Ammon's horn (tissue), 1 donor: ENCODE measurements at places on chromosomes 7 and 10.

GRCh38 chr7:91787931-91788330 lies 92.6 kb downstream of the MTERF1 start:
- peak; percentile 32 for DNase-seq

DNA sequence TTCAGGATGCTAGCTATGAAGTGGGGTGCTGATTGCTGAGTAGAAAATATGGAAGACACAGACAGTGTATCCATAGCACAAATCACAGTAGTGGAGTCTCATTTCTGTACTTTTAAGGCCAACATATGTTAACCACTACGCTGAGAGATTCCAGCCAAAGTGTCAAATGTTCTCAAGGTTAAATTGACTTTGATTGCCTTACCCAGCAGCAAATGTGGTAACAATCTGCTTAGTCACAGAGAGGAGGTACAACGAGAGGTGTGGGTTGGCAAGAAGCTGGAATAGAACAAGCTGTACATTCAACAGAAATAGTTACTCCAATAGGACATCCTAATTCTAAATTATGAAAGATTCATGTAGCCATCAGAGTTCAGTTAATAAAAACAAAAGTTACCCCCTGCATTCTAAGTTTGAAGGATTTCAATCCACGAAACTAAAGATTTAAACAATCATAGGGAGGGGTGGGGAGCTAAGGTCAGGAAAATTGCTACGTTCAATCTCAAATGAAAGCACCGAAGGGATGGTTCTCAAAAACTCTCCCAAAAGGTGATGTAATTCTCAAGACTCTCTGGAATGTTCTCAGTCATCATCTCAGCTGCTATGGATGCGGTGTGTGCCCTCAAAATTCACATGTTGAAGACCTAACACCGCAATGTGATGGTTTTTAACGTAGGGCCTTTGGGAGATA lies 137.0 kb downstream of the ETV1 start:
- DNase-seq, result no peak

DNA sequence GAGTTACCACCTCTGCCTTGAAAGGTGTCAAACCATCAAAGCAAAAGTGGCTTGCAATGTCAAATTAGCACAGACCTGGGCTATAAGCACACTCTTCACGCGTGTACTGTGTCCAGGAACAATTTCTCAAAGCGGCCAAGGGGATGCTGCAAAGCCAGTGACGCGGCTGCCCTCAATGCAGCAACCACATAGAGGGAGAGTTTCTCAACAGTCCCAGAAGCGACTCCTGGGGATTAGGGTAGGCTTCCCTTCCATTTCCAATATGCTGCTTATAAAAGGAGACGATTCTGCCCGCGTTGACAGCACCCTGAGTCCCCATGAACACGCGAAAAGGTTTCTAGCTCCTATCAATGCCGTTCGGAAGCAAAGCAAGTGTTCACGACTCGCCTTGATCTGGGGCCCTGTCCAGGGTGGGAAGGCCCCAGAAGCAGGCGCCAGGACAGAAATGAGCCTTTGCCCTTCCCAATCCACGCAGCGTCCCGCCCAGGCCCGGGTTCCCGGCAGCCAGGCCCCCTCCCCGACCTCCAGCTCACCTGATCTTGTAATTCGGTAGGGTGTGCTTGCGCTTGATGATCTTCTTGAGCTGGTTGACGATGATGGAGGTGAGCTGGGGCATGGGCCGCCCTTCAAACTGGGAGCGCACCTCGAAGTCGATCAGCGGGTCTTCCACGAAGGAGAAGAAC lies 1.3 kb downstream of the PDZD8 start:
- peak; percentile 71 for DNase-seq

GRCh38 chr10:94107191-94107590 lies 113.5 kb downstream of the PLCE1 start:
- no peak for DNase-seq

DNA sequence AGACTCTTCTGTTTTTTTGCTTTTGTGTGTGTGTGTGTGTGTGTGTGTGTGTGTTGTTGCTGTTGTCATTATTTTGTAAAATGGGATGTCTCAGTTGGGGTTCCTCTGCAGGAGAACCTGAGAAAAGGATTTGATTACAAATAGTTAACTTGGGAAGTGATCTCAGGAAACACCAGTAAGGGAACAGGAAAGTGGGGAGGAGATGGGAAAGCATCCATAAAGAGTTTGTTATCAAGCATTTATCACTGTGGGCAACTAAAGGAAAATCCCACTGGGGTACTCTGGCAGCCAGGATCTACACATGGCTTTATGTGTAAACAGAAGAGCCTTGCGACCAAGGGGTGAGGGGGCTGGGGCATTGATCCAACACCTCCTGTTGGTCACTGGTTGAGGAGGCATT lies 485.4 kb downstream of the KCNMA1 start:
- DNase-seq, result no peak

- DNase-seq, result no peak
Measured at GRCh38 chr7:150507947-150508602, 6.6 kb upstream of the GIMAP7 start.

- no peak for DNase-seq
Measured at GRCh38 chr10:75951627-75952026, 520.2 kb downstream of the LRMDA start.

DNA sequence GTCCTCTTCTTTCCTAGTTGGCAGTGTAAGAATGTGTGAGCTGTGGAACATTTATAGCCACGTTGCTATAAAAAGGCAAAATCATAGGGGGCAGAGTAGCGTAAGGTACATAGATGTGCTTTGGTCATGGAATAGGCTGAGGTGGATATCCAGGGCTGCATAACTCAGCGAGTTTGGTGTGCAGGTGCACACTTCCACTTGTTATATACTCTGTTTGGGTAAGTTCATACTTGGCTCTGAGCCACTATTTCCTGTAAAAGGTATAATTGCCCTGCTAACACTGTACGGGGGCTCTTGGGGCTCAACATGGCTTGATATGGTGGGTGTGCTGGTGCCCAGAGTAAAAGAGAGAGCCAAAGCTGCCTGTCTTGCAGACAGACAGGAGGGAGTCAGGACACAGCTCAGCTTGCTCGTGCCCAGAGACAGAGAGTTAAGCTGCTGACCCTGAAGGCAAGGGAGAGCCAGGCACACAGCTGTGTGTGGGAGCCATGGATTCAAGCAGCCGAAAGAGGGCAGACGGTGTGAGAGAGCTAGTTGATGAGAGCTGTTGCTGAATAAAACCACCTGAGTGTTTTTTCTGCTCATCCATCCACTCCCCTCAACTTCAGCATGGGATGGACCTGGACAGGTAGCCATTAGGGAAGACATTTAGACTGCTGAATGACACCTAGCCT lies 126.7 kb downstream of the DKK1 start:
- no peak for DNase-seq

- DNase-seq, result peak; percentile 30
Measured at GRCh38 chr7:133784486-133785001, 342.6 kb upstream of the LRGUK start.

DNA sequence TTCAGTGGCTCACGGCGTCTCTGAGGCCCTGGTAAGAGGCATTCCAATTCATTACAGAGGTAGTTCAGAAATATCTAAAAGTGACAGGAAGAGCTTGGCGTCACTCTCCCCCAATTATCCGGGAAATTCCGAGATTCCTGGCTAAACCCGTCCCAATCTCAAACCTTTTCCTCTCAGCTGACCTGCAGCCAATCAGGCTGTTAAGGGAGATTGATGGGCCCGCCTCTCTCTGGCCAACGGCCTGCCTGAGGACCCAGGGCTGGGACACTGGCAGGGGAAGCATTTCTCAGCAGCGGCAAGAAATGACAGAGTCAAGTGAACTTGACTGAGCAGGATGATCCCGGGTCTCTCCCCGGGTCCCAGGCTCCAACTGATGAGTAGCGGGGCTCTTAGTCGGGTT lies 72.3 kb downstream of the EBF3 start:
- DNase-seq, result no peak

DNA sequence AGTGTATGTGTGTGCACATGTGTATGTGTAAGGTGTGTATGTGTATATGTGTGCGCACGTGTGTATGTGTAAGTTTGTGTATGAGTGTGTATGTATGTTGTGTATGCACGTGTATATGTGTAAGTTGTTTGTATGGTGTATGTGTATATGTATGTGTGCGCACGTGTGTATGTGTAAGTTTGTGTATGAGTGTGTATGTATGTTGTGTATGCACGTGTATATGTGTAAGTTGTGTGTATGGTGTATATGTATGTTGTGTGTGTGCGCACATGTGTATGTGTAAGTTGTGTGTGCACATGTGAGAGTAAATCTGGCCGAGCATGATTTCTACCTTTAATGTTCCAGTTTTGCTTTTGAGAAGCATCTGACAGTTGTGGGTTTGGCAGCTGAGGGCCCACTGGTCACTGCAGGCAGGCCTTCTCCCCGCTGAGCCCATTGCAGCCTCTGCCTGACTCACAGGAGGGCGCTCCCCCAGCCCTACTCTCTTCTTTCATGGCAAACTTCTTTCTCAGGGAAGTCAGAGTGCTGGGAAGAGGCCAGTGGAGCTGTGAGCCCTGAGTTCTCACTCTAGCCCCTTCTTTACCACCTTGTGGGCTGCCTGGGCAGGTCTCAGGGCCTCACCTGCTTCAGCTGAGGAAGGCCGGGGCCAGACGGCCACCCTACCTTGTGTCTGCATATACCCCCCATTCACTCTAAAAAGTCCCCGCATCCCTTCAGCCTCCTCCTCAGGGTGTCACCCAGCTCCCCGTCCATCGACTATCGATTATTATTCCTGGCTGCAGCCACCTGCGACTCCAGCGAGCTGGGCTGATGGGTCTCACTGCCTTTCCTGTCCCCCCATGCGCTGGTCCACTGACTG lies 11.2 kb downstream of the WDR86 start:
- no peak for DNase-seq

DNA sequence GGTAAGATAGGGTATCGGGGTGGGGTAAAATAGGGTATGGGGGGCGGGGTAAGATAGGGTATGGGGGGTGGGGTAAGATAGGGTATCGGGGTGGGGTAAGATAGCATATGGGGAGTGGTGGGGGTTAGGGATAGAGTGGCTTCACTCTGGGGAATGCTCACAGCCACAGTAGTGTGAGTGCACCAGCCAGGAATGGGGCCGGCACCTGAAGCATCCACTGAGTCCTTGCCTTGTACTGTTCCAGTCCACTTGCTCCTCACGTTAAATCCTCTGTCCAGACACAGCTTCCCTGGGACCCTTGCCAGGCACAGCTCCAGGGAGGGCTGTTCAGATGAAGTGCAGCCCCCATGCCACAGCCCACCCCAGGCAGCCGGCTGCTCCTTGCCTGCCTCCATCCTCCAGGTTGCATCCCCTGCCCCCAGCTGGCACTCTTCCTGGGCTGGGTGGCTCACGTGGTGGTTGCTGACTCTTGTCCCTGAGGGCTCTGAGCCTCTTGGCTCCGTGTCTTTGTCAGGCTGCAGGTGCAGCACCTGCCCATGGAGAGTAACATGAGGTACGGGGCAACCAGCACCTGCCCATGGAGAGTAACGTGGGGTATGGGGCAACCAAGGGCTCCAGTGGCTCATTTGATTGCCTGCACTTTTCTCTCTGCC lies 268.4 kb downstream of the TCERG1L start:
- no peak for DNase-seq

DNA sequence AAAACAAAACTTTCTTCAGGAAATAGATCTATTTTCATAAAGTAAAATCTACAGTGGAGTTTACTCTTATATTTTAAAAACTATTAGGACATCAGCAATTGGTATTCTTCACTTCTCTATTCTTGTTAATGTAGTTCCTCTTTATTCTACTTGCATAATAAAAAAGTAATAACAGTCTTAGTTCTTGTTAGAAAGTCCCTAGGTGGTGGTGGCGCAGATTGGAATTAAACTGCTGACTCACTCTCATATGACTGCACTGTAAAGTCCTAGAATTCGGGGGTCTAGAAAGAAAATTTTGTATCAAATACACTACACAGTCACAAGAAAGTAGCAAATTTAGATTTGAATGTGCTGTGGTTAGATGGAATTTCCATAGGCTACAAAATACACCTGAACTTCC lies 44.6 kb upstream of the TES start:
- no peak for DNase-seq

DNA sequence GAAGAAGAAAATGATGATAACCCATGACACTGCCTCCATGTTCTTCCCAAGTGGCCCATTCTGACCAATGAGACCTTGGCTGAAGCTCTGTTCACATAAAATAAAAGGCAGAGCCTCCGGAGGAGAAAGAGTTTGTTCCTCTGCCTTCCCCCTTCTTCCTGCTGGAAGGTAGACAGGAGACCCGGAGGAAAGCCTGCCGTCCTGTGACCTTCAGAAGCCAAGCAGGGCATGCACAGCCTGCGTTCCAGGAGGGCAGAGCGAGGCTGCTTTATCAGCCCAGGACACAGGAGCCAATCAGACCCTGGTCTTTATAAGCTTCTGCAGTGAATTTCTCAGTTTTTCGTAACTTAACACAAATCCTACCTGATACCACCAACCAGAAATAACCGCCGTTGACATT lies 8.6 kb upstream of the GRID1 start:
- no peak for DNase-seq

DNA sequence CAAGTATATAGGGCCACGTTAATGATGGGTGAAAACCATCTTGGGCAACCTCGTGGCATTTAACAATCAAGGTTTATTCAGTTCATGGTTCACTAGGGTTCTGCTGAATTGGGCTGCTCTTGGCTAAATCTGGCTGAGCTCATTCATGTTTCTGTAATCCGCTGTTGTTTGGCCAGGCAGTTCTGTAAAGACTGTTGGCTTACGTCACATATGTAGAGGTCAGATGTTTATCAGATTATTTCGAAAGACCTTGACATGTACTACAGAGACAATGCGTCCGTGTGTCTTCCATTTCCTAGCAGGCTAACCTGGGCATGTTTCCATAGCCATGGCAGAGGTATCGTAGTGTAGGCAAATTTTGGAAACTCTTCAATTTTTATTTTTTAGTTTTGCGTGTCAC lies 190.0 kb upstream of the ZWINT start:
- no peak for DNase-seq

DNA sequence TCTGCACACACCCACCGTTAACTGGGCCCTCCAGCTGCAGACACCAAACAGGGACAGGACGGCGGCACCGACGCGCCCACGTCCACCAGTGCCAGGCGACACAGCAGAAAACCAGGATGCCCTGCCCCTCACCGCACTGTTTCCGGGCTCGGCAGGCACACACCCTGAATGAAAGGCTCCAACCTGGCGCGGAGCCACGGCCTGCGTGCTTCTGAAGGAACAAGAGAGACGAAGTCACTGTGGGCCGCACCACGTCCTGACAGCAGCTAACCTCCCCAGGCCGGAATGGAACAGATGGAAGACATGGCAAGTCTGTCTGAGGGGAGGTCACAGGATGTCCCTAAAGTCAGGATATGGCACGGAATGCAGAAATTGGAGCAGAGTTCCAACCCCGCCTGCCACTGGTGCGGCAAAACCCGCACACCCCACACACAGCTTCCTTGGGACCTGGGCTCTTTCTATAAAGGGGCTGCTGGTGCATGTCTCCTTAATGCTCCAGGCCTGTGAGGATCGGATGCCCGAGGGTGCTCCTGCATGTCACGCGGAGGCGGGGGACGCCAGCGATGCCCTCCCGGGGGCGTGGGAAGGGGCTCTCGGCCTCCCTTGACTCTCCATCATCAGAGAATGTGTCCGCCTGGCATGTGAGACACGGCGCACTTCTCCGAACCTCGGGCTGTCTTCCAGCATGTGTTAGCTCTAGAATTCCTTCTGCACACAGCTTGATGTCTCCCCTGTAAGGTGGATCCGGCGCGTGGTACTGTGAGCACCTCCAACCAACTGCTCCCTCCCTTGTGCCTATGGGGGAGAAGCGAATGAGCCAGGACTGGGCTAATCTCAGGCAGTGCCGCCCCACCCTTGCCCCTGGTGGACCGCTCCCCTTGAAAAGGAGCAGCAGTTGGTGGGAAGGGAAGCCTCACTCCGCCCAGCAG lies 3.9 kb upstream of the GPER1 start:
- no peak for DNase-seq
